Epithelial cell of proximal tubule (primary cell): ENCODE measurements at places on chromosomes 2 and 18. TPM values are rescaled to one million over a fixed set of nuclear protein-coding genes. Genes with fewer than 3 reads are reported as not detected.

GRCh38 chr2:19887510-19887909 lies 14.3 kb downstream of the TTC32 start:
- no peak for DNase-seq

- no peak for DNase-seq
These were observed 502 bp downstream of the TUBB6 start for GRCh38 chr18:12308386-12309100.

GRCh38 chr2:54579682-54580620 lies 123.8 kb downstream of the SPTBN1 start:
- no peak for DNase-seq

DNA sequence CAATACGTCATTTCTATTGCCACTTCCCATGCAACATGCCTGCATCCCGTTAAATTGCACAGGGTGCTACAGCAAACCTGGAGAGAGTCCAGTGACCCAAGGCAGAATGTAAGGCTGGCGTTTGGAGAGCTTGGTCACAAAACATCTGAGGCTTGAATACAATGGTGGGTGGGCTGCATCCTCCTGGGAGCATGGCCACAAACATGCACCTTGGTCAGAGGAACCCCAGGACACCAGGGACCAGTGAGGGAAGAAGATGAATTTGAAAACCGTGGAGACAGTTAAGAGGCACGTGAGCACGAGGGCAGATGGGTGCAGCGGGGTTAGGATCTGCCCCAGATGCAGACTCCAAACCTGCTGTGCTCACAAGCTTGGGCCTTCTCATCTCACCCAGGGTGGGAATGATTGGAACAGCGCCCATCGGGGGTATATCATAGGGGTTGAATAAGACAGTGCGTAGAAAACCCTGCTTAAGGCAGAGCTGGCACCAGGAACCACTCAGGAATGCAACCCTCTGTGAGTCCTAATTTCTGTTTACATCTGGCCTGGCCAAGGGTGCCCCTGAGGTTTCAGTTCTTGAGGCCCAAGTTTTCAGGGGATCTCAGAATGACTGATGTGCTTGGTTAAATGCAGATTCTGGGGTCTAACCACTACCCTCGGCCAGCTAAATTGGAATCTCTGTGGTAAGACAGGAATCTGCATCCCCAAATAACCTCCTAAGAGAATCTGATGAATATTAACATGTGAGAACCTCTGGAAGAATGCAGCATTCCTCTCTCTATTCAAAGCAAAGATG lies 97.2 kb downstream of the ARL4C start:
- DNase-seq: no peak

DNA sequence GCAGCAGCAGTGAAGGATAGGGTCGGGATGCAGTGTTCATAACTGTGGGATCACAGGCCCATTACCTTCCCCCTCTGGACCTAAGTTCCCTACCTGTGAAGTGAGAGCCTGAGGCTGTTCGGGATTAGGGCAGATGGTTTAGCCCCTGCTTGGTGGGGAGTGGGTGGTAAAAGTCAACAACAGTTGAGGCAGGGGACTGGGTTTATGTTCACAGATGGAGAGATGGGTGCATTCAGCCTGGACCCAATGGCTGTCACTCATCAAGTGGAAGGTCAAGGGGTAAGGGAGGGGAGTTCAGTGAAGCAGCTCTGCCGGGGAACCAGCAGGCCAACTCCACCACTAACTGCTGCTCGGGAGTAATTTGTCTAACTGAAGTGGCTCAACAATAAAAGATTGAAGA lies 180.4 kb downstream of the FAM210A start:
- no peak for DNase-seq

DNA sequence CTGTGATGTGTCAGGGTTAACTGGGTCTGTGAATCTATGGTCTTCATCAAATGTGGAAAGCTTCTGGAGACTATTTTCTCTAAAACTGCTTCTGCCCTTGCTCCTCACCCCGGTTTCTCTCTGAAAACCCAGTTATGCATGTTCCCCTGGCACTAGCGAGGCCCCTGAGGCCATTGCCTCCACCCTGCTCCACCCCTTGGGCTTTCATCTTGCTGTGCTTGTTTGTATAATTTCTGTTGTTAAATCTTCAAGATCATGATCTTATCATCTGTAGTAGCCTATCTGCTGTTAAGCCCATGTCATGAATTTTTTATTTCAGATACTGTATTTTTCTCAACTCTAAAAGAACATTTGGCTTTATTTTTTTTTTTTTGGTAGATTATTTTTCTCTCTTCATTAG lies 14.9 kb upstream of the ANO7 start:
- no peak for DNase-seq

DSG3 gene
- not detected in 2 replicates for total RNA-seq

EHD3 gene
- total RNA-seq: 4.6 and 5.0 TPM in 2 replicates

- no peak for DNase-seq
These were observed 44.2 kb upstream of the STAT4 start for GRCh38 chr2:191195021-191195420.

- DNase-seq: peak; percentile 37
These were observed 42.5 kb downstream of the SDC1 start for GRCh38 chr2:20182241-20182931.

- DNase-seq: no peak
These were observed 34.8 kb upstream of the SKA1 start for GRCh38 chr18:50340078-50340477.

DNA sequence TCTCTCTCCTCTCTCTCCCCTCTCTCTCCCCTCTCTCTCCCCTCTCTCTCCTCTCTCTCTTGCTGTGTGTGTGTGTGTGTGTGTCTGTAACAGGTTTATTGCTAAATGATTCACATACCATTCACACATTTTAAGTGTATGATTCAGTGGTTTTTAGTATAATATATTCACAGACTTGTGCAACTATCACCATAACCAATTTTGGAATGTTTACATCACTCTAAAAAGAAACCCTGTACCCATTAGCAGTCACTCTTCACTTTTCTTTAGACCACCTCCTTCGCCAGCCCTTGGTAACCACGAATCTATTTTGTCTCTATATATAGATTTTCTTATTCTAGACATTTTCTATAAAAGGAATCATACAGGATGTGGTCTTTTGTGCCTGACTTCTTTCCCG lies 11.4 kb downstream of the THNSL2 start:
- peak; percentile 59 for DNase-seq

DNA sequence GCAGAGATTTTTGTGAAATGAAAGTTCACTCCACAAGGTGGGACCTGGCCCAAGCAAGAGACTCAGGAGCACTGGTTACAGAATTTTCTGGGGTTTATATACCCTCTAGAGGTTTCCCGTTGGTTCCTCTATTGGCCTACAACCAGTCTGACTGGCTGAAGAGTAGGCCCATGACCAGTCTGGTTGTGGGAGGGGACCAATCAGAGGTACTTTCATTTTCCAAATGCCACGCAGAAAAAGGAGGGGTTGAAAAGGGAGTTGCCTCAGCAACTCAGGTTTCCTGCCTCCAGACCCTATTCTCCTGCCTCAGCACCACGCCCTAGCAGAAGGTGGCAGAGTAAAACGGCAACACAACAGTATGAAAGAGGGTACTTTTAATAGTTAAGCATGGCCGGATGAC lies 98.4 kb downstream of the COLEC12 start:
- DNase-seq: no peak

DNA sequence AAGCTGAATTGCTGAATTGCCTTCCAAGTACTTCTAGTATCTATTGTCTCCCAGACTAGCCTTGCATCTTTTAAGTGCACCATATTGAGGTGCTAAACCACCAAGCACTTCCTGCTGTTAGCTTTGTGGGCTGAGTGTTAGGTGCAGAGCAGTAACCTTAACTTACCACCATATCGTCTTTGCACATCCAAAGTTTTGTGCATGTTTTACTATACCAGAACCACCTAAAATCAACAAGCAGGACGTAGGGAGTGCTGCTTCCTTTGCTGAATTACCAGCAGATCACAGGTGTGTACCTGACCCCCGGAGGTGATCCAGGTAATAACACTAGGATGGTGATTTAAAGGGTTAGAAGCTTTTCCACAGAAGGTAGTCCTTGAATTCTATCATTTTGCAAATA lies 359.9 kb upstream of the HNRNPA3 start:
- DNase-seq: no peak

- DNase-seq: no peak
These were observed 336.4 kb downstream of the PARD3B start for GRCh38 chr2:204881655-204882054.

GRCh38 chr2:216802516-216803215 lies 57.2 kb downstream of the TNP1 start:
- DNase-seq: no peak

DNA sequence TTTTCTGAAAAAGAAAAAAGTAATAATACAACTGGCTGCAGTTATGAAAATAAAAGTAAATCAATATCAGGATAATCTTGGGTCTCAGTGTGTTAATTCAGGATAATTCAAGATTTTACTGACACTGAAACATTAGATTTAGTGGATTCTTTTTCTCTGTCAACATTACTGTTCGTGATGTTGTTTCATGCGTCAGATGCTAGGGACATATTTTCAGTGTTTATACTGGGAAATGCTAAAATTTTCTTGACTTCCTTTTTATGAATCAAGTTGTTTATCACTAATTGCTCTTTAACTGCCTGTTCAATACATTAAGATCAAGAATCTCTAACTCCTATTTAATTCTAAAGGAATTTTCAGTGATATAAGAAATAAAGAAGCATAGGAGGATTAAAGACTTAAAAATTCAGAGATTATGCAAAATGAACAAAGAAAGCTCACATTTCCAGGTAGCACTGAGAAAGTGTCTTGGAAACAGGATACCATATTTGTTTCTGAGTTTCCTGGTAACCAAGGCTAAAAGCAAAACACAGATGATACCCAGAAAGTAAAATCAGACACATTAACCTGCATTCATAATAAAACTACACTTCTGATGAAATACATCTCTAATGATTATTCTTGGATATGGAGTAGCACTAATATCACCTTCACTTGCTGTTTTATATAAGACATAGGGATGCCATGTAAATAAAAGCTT lies 174.0 kb downstream of the ARL4C start:
- DNase-seq: no peak

DNA sequence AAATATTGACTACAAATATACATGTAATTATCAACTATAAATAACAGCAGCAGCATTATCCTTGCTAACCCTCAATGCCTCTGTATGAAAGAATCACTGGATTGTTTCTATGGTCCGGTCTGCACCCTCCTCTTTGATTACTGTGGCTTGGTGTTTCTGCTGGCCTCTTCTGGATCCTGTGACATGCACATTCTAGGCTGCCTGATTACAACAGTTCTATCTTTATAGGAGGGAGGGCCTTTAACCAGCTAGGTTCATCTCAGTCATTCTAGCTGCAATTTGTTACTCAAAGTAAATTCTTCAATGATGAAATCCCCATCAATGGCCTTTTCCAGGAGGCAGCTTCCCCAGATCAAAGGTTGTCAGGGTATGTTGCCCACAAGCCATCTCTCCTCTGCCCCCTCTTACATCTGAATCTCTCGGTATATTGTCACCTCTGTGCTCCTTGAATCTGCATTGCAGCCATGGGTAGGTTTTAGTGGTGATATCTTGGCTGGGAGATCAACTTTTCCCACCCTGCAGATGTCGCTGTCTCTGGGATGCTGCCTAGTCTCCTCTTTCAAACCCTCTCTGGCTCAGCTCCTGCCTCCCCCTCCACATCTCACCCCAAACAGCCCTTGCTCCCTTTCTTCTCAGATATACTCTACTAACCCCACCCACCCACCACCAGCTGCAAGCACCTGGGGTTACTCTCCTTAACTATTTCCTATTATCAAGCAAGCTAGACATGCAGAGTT lies 106.2 kb upstream of the BZW1 start:
- DNase-seq: no peak

DPP4 gene
- total RNA-seq: 52.9 and 104 TPM in 2 replicates

GRCh38 chr2:219516888-219517287 lies 2.6 kb downstream of the ASIC4 start:
- DNase-seq: no peak

DNA sequence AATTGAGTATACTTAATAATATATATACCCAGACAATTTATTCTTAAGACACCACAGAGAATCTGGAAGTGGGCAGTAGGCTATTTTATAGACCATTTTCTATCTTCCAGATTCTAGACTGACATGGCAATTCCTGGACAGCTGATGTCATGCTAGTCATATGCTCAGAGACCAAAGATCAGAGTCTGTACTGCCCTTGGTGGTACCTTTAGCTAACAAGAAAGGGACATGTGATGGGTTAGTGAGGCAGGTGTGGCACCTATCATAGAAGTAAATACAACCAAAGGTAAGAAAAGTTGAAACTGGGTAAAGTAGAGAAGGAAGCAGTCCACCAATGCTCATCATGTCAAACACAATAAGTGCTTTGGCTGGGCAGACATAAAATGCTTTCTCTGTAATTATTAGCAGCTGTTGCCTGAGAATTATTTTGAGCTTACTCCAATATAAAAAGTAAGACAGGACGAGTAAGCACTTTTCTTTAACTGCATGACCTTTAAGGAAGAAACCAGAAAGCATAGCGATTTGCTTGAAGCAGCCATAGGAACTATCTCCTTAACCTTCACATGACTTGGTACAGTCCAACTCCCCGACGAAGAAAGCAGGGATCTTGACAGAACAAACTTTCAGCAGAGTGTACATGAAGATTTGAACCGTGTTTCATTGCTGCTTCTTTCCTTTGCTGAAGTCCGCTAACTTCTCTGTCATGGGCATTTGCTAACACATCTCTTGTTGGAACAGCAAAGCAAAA lies 47.1 kb downstream of the SLC40A1 start:
- no peak for DNase-seq

DNA sequence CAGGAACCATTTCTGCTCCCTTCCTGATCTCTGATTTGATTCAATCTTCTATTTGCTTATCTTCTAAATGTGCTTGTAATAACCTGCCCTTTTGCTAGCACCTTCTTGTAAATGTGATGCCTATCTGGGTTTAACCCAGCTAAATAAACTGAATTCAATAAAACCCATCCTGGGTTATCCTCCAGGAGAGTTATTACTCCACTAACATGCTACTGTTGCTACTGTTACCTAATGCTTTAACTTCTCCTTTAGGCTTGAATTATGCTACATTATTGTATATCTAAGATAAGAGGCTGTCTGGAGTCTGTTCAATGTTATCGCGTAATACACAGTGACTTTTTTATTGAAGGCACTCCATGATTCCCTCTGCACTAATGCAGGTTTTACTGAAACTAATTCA lies 206.5 kb upstream of the CTAGE1 start:
- DNase-seq: no peak

AGXT gene
- not detected in 2 replicates for total RNA-seq

- no peak for DNase-seq
These were observed 283.5 kb downstream of the PID1 start for GRCh38 chr2:228987441-228988155.
